ENCODE measurements at places on chromosomes 4 and X.

- no peak for DNase-seq
Observed at GRCh38 chr4:168472920-168473319, 7.4 kb downstream of the DDX60L start.

DNA sequence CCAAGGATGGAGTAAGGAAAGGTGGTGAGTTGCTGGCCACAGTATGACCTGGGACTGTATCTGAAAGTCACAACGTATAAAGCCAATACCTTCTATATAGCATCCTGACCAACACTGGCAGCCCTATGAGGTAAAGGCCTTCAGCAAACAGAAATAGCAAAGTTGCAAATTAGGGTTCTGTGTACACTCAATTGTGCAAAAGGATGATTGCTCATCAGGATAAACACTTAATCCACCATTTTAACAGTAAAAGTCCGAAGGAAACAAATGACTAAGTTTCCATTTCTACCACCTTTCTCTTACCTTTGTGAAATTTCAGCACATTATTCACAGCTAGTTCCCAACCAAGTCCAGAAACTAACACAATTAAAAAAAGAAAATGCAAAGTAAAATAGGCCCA is 1.4 kb upstream of the FNIP2 start:
- DNase-seq: no peak

DNA sequence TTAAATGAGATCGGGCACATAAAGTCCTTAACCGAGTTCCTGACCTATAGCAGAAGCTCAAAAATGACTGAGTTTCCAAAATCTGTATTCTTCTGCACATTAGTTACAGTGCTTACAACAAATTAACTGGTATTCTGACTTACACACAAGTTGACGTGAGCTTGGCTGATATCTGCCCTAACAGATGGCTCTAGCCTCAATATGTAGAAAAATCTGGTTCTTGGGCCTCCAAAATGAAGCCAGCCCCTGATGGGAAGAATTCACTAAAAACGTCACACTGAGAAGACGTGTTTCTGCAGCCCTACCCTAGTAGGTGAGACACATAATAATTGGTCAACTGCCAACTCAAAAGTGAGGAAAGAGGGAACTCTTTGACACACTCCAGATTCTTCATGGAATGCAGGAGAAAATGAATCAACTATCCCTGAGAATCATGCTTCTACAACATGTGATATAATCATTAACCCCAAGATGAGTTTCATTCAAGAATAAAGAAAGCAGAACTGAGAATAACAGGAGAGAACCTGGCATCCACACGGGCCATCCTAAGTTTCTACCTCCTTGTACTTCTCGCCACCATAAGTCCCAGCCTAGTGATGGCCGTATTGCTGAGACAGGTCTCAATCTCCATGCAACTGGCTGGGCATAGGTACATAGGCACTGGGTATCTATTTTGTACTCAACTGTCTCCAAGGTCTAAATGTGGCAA is 8.2 kb downstream of the STX18 start:
- DNase-seq: peak; percentile 38

DNA sequence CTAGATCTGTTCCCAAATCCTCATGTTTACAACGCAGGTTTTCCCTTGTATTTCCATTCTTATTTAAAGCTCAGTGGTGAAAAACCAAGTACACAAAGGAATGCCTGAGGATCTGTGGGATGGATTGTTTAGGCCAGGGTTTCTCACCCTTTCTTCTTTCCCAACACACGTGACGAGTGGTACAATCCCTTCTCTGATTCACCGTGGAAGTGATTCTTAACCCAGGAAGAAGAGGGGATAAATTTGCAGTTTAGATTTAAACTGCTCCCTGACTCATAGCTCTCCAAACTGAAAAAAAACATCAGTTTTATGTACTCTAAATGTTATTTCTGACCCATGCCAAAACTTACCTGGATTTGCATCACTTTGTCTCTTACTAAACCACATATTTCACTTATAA is 17.0 kb downstream of the PAQR3 start:
- no peak for DNase-seq

- no peak for DNase-seq
Observed at GRCh38 chr4:2062808-2063524, 3.8 kb downstream of the NAT8L start.

DNA sequence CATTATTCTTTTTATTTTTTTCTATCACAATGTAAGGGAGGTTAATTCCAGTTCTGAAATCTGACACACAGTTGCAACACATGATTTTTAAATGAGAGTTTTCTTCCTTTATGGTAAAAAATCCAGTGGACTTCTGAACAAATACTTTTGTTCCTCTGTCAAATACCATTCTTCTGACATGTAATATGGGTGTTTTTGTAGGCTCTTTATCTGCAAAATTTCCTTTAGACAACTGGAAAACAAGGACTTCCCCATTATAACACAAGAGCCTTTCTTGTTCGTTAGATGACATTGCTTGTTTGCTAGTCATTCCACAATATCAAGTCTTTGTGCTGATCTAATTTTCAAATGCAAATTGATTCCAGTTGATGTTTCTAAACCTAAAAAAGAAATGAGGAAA is 7.7 kb downstream of the FANCB start:
- peak; percentile 1 for DNase-seq

- no peak for DNase-seq
Observed at GRCh38 chrX:63471004-63471403, 119.9 kb upstream of the SPIN4 start.

GRCh38 chr4:175419236-175419718 is 392.8 kb downstream of the GPM6A start:
- DNase-seq: no peak

DNA sequence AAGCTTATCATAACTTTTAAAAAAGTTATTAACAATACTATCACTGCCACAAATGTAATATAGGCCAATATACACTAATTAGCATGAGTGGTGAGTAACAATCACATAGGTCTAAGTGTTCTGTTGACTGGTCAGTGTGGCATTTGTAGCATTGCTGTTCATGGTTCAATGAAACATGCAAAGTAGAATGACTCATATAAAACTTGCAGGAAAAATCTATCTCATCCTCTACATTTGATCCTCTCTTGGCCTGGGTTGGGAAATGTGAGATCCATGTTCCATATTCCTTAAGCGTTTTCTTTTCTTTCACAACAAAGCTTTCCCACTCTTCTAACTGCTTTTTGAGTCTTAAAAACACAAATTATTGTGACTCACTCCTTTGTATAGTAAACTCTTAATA is 1418.7 kb downstream of the FSTL5 start:
- DNase-seq: no peak

DNA sequence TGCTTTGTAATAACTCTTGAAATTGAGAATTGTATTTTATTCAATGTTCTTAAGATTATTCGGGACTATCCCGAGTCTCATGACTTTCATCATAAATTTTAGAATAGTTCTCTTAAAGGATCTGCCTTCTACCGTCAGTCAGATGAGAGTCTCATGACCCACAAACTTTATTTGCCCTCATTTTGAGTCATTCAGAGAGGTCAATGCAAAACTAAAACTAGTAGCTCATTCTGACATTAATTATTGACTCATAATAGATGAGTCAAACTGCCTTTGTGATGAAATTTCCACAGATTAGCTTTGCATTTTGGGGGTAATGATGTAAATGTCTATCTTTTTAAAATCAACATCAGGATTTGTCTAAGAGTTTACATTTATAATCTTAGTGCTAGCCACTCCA is 1527.3 kb downstream of the TECRL start:
- no peak for DNase-seq

- no peak for DNase-seq
Observed at GRCh38 chrX:68666580-68666979, 19.1 kb downstream of the STARD8 start.

GRCh38 chr4:74543231-74543781 is 98.4 kb downstream of the AREG start:
- DNase-seq: peak; percentile 82

GRCh38 chrX:21655901-21656586 is 2.1 kb downstream of the KLHL34 start:
- DNase-seq: no peak

DNA sequence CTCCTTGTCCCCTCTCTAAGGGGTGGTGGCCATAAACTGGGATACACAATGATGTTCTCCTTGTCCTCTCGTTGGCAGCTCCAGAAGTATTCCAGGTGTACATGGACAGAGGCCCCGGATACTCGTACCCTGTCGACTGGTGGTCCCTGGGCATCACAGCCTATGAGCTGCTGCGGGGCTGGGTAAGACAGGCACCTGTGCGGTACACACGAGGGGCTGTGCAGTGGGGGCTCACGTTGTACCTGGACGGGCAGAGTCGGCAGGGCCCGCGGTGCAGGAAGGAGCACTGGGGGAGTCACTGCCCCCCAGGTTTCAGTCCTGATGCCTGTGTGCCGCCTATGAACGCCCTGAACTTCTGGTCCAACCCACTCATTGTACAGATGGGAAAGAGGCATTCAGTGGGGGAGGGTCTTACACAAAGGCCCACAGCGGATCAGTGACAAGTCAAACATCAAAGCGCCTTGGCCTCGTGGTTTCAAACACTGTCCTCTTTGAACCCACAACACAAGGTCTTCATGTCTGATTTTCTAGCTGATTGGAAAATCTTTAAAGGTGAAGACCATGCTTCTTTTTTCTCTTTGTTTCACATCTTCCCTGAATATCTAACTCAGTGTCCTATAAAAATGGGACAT is 261.6 kb downstream of the EVC2 start:
- DNase-seq: no peak

DNA sequence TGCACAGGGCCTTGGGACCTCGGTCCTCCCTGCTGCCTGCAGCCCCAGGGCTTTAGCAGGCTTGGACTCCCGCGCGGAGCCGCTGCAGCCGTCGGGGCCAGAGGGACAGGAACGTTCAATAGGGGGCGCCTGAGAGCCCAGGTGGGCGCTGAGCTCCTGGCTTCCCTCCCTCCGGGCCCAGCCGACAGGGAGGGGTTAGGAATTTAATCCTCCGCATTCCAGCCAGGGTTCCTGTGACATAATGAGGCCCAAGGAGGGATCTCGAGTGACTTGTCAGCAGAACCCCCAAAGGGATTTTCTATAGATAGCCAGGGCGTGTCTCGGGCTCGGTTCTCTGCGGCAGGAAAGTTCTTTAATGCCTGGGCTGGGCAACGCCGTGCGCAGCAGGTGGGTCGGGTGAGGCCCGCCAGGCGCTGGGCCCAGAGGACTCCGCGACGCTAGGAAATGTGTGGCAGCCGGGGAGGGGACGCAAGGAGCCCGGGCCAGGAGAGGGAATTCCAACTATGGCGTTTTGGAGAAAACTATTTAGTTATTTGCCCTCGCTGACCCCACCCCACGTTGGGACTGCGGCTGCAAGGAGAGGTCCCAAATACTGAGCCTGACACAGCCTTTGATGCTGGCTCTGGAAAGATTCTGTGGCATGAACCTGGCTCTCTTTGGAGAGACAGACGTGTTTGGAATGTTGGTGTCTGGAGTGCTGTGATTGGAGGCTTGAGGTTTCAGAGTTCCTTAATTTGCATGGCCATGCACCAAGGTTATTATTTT is 285.2 kb upstream of the GATB start:
- DNase-seq: no peak

- no peak for DNase-seq
Observed at GRCh38 chr4:88630756-88631155, 38.5 kb downstream of the HERC3 start.

DNA sequence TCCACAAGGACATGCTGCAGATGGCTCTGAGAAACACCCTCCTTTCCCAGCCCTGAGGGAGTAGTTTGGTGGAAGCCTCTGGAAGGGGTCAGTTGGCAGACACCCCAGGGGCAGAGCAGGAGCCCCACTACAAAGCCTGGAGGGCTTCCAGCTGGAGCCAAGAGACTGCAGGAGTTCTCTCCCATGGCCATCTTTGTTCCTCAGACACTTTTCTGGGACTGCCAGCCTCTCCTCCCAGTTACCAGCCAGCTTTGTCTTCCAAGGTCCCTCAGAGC is 91.0 kb upstream of the PJA1 start:
- no peak for DNase-seq

DNA sequence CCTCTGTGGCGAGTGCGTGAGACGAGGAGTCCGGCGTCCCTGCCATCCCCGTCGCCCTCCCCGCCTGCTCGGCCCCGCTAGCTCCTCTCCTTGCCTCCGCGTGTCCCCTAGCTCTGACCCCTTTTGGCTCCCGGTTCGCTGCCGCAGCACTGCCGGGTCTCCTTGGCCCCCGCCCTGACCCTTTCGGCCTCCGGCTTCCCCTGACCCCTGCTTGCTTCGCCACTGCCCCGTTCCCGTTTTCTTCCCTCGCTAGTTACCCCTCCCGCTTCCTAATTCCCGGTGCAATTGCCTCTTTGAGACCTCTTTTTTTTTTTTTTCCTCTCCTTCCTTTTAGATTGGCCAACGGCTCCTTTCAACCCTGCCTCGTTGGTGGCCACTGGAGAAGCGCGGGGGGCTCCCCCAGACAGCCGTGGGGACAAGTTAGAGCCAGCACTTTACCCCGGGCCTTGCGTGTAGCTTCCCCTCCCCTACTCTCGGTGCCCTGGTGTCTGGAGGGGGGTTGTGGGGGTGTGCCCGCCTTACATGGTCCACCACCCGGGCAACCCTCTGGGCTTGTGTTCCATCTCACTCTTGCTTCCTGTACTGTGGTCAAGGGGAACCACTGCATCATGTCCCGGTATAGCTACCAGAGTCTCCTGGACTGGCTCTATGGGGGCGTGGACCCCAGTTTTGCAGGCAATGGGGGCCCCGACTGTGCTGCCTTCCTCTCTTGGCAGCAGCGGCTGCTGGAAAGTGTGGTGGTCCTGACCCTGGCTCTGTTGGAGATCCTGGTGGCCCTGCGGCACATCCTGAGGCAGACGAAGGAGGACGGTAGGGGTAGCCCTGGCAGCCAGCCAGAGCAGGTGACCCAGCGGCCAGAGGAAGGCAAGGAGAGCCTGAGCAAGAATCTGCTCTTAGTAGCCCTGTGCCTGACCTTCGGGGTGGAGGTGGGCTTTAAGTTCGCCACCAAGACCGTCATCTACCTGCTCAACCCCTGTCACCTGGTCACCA is 548 bp downstream of the TMEM164 start:
- DNase-seq: peak; percentile 45

DNA sequence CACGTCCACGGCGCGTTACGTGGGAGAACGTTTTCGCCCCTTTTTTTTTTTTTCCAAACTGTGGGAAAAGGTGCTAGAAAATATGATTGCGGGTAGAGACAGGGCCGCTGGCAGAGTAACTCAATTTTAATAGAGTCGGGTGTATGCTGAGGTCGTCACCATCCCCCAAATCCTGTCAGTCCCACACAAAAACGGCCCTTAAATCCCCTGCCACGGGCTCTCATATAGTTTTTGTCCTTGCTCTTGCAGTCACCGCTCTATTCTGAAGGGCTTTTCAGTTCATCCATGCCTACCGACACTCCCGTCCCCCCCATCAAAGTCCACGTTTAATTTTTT is 796 bp upstream of the MED14 start:
- no peak for DNase-seq

DNA sequence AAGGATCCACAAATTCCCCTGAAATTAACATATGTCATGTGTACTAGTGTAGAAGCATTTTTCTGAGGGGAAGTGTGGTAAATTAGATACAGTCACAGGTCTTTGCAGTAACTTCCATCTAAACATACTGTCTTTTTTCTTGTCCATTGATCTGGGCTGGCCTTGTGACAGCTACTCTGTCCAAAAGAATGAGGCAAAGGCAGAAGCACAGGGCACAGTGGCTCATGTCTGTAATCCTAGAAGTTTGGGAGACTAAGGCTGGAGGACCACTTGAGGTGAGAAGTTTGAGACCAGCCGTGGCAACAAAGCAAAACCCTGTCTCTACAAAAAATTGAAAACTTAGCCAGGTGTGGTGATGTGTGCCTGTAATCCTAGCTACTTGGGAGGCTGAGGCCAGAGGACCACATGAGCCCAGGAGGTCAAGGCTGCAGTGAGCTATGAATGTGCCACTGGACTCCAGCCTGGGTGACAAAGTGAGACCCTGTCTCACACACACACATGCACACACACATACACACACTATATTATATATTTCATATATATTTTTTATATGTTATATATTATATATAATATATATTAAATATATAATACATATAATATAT is 47.6 kb downstream of the HAND2 start:
- no peak for DNase-seq

GRCh38 chr4:76570141-76570973 is 135.3 kb downstream of the SHROOM3 start:
- no peak for DNase-seq

Measured in OCI-M1 (cell line).